Endothelial cell (in vitro differentiated cells): ENCODE measurements at places on chromosomes 12 and 14. TPM values are rescaled to one million over a fixed set of nuclear protein-coding genes. Genes with fewer than 3 reads are reported as not detected.
A peak's percentile ranks its signal among the peaks of the same experiment; 100 is the strongest.

Gene GNPNAT1
- 12.0 TPM for total RNA-seq

GRCh38 chr14:90760591-90761316, 55.5 kb downstream of the TTC7B start:
- H3K36me3 ChIP-seq, result peaks cover 19% of the 10 kb centered on the region
- H3K27me3 ChIP-seq, result peaks cover 9% of the 10 kb centered on the region
- no peak for DNase-seq
- peak overlapping the region; percentile 75 for H3K27ac ChIP-seq
- H3K4me3 ChIP-seq, result no peak overlapping the region

- no peaks in the 10 kb centered on the region for H3K27me3 ChIP-seq
Measured at GRCh38 chr14:85813040-85813439, 283.1 kb downstream of the FLRT2 start.

DNA sequence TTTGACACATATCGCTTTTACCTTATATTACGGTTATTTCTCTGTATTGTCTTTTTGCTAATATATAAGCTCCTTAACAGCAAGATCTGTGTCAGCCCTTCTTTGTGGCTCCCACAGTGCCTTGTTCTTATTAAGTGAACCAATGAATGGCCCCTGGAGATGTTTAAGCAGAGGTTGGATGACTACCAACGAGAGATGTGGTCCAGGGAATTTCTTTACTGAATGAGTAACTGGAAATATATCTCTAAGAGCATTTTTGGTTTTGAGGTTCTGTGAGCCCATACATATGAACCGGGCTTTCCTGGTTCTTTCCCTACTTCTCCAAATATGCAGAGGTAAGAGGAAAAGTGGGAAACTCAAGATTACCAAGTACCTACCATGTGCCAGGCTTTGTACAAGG, 23.5 kb downstream of the CALCOCO1 start:
- no peak overlapping the region for H3K4me3 ChIP-seq
- DNase-seq, result no peak
- H3K27ac ChIP-seq, result no peak overlapping the region
- peaks cover 3% of the 10 kb centered on the region for H3K27me3 ChIP-seq
